ENCODE measurements at places on chromosomes 13 and 19.

GRCh38 chr19:53908935-53909415, at the start of gene CACNG7:
CACNG7 (plus strand) TSS chr19:53909278; CDS start chr19:53912832, 3,554 bp downstream.
- no peak for DNase-seq

DNA sequence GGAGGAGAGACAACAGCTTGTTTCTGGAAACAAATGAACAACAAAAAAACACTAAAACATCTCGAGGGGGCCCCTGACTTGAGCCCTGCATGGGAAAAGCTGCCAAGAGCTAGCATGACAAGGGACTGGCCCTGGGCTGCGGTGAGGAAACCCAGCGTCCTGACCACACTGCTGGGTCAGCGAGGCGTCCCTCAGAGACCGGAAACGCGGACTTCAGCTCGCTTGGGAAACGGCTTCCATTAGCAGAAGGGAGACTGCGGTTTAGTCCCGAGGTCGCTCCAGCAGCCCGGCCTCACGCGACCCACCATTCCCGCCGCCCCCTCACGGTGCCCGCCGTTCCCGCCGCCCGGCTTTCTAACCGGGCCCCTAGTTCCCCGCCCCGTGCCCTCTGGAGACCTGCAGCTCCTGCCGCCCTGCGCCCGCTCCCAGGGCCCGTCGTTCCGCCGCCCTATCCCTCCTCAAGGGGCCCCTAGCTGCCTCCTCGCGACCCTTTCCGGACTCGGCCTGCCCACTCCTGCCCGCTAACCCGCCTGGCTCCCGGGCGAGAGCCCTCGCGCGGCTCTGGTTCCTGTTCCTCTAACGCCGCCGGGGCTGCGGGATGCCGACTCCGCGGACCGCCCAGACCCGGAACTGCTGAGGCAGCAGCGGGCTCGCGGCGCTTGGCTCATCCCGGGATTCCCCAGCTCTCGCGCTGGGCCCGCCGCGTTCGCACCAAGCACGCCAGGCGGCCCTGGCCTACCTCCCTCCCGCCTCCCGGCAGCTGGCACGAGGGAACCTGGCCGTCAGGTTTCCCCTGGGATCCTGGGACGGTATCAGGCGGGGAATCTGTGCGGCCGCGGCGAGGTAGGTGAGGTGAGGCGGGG, at the start of gene CCDC122:
Gene CCDC122 (minus strand): TSS at position 849 of the 863 bp plus-strand sequence. CDS start 10,364 bp downstream, outside the sequence.
- peak; percentile 70 for DNase-seq

- DNase-seq, result peak; percentile 34
Observed at GRCh38 chr13:113951246-113951999, 22.5 kb downstream of the C13orf46 start.

- no peak for DNase-seq
Observed at GRCh38 chr19:47057328-47057727, 8.9 kb upstream of the TMEM160 start.

- no peak for DNase-seq
Observed at GRCh38 chr13:45149964-45150363, 29.7 kb downstream of the GTF2F2 start.

DNA sequence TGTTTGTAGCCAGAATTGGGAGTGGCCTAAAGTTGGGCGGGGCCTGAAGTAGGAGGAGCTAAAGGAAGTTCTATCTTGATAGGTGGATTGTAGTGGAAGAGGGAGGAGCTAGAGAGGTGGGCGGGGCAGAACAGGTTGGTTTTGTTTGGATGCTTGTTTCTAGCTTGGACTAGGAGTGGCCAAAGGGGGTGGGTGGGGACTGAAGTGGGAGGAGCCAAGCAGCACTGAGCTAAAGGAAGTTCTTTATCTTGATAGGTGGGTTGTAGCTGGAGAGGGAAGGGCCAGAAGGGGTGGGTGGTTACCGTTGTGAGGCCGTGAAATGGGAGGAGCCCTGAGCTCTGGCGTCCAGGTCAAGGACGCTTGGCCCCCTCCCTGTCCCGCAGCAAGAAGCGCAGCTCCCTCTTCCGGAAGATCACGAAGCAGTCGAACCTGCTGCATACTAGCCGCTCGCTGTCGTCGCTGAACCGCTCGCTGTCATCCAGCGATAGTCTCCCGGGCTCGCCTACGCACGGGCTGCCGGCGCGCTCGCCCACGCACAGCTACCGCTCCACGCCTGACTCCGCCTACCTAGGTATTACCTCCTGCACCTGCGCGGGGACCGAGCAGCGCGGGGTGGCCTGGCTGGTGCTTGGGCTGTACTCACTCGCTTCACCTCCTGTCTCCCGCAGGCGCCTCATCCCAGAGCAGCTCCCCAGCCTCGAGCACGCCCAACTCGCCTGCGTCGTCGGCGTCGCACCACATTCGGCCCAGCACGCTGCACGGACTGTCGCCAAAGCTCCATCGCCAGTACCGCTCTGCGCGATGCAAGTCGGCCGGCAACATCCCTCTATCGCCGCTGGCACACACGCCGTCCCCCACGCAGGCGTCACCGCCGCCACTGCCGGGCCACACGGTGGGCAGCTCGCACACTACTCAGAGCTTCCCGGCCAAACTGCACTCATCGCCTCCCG, 8.0 kb downstream of the DNASE2 start:
- peak; percentile 55 for DNase-seq

DNA sequence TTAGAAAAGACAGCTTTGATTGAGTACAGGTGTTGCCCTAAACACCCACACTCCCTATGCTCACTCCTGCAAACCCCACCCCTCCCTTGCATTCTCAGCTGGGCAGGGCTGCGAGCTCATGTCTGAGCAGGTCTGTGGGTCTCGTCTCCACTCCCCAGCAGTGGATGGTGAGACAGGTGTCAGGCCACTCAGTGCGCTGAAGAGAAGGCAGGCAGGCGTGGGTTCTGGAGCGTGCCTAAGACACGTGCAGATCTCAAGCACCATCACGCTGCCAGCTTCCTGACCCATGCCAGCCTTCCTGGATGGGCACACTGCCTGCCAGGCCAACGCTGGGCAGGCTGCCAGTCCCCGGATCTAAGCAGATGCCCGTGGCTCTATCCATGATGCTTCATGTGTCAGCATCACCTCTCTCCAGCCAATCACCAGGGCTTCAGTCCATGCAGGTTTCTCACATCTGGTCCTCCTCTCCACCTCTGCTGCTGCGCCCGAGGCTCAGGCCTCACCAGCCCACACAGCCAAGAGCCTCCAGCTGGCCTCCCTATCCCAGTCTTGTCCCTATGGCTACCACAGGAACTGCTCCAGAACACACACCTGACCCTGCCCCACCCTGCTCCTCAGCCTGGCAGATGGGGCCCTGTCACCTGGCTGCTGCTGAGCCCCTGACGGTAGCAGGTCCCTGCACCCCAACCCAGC, 42.6 kb downstream of the EPS15L1 start:
- no peak for DNase-seq

GRCh38 chr13:67083519-67083918, 146.6 kb downstream of the PCDH9 start:
- no peak for DNase-seq

DNA sequence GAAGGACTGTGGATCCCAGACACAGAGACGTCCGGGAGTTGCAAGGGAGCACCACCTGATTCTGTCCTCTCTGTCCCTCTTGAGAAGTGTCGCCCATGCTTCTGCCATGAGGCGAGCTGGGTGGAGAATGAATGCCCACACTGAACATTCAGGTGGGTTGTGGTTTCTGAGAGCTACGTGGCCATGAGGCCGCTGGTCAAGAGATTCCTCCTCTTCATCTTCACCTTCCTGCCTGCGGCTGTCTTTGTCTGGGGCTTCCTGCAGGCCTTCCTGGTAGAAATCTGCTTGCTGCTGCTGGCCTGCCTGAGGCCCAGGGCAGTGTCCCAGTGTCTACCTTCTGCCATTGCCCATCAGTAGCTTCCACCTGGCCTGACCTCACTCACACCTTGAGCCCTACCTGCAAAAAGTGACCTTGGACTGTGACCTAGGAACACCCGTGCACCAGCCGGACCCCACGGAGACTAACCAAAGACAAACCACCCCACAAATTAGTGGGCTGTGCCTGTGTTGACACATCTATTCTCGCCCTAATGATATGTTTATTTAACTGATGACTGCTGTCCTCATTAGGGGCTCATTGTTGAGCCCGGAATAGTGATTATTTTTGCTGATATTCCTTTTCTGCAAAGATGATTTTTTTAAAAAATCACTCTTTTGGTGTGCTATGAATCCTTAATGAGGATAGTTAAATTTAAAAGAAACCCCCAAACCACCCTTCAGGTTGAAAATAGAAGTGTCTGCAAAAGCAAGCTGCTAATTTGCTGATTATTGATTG, 38.7 kb upstream of the ZNF536 start:
- DNase-seq, result no peak

DNA sequence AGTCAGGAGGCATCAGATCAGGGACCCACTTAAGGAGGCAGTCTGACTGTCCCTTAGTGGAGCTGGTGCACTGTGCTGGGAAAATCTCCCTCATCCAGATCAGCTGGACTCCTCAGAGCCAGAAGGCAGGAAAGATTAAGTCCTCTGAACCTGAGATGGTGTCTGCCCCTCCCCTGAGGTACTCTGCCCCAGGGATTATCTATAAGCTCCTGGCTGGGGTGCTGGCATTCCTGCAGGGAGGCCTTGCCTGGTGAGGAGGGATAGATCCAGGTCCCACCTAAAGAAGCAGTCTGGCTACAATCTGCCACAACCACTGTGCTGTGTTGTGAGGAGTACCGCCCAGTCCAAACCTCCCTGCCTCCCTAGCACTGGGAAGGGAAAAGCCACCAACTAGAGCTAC, 81.2 kb downstream of the NHLRC3 start:
- DNase-seq, result no peak

- no peak for DNase-seq
Observed at GRCh38 chr13:107339209-107339608, 771.3 kb upstream of the ARGLU1 start.

DNA sequence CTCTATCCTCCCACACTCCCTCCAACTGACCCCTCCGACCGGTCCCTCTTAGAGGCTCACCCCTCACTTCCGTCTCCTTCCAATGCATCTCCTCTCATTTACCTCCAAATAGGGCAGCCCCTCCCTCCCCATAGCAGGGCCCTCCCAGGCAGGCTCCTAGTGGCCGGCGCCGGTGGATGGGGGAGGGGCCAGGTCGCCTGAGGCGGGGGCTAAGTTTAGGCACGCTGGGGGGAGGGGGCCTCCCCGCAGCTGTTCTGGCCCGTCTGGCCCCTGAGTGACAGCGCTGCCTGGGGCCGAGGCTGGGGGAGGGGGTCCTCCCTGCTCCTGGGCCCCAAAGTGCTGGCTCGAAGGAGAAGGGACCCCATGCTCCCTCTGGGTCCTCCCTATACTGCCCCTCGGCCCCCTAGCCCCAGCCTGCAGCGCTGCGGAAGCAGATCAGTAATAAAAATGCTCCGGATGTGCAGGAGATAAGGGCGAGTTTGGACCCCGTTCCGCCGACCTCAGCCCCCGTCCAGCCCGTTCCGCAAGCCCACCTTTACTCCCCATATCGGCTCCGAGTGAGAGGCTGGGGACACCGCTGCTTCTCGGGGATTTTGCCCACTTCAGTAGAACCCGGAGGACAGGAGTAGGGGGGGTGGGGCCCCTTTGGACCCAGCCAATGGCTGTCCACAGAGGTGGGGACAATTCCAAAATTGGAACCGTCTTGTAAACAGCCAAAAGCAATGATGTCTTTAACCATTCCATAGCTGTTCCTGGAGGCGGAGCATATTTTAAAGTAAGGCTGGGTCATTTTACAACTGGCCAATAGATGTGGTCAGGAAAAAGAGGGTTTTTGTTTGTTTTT, 4.0 kb downstream of the RTN2 start:
- no peak for DNase-seq

All from CD4-positive, alpha-beta T cell treated with Interleukin-15 for 4 hours (primary cell).